Left renal cortex interstitium (tissue), 4 donors: ENCODE measurements at places on chromosomes 2 and 18. TPM values are rescaled to one million over a fixed set of nuclear protein-coding genes. Genes with fewer than 3 reads are reported as not detected.

The ADCYAP1 gene
- 0.17 TPM for polyA plus RNA-seq

- no peak for DNase-seq
These were observed 72.1 kb upstream of the CCBE1 start for GRCh38 chr18:59769129-59769865.

DNA sequence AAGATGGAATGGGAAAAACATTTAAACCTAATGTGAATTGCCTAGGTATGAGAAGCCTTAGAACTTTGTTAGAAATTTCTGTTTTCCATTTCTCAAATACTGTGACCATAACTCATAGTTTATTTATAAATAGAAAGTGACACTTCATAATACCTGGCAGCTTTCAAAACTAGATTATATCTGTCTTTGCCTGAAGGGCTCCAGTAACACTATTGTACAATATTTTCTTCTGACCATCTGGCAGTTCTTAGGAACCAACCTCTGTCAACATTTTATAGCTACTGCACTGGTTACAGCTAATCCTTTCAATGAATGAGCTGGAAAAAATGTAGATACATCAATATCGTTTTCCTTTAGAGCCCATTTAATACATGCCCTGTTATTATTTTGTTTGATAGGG is 237.4 kb downstream of the CAMKMT start:
- no peak for DNase-seq

- DNase-seq = no peak
These were observed 276.5 kb upstream of the ATP5MC3 start for GRCh38 chr2:175457895-175458448.

- DNase-seq = no peak
These were observed 372.5 kb upstream of the SYT4 start for GRCh38 chr18:43649649-43650357.

The ADGRF3 gene
- polyA plus RNA-seq = 2.0 TPM

The PELI1 gene
- polyA plus RNA-seq = 32.1 TPM

The KLHL41 gene
- polyA plus RNA-seq = 1.8 TPM

- no peak for DNase-seq
These were observed 175.3 kb upstream of the CREB1 start for GRCh38 chr2:207354462-207354861.

DNA sequence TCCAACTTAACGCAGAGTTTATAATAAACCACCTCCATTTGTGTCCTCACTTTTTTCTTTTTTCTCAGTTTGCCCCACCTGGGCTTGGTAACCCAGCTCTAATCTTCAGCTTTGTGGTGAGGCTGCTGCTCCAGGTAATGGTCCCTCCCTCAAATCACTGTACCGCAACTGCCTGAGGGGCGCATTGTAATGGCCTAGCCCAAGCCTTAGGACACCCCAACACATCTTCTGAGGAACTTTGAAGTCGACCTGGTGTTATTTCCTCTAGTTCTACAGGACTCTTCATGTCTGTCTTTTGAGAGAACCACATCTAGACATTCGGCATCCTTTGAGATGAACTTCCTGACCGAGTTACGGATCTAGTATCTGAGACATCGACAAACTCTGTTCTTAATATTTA is 99.7 kb downstream of the PLEKHM3 start:
- no peak for DNase-seq

The PLGLB1 gene
- 6.4 TPM for polyA plus RNA-seq
